Stimulated activated CD4-positive, alpha-beta T cell treated with anti-CD3 and anti-CD28 coated beads, TNF-alpha, amount 100 ng/mL, for 24 hours (primary cell): ENCODE measurements at places on chromosomes 7 and 10.
A peak's percentile ranks its signal among the peaks of the same experiment; 100 is the strongest.

- DNase-seq: no peak
These were observed 45.4 kb downstream of the GPR37 start for GRCh38 chr7:124720195-124720594.

DNA sequence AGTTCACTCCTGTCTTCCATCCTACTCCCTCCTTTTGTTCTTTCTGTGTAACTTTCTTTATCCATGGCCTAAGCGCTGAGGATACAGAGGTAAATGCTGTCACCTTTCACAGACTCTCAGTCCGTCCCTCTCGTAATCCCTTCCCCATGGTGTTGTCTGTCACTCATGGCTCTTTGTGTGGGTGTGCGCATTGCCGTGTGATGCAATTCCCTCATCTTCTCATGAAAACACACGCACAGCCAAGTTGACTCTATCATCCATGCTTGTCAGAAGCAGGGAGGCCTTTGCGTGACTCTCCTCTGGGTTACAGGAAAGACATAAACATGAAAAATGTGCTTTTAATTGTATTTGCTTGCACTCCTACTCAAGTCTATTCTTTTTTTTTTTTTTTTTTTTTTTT is 125.6 kb upstream of the C7orf33 start:
- no peak for DNase-seq

GRCh38 chr7:151736403-151736909 is 140.5 kb downstream of the PRKAG2 start:
- DNase-seq: no peak

- DNase-seq: no peak
These were observed 22.3 kb downstream of the MAP3K8 start for GRCh38 chr10:30456266-30456665.

- no peak for DNase-seq
These were observed 207.3 kb upstream of the SH2B2 start for GRCh38 chr7:102079140-102080018.

- no peak for DNase-seq
These were observed 24.0 kb downstream of the HABP2 start for GRCh38 chr10:113576852-113577251.

DNA sequence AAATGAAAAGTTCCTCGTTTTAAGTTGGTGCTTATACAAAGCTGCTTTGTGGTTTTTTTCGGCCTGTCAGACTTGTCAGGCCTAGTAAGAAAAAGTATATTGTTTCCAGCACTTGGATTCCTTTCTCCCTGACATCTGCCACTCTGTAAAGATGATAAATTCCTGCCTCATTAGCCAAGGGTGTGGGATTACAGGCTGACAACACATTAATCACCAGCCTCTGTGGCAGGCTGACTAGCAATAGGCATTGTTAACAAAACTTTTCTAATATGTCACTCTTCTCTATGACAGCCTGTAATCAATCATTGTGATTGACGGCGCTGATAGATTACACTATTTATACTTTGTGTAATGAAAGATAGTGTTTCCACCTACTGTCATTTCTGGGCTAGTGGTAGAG is 682.5 kb downstream of the LRMDA start:
- no peak for DNase-seq

- DNase-seq: no peak
These were observed 15.7 kb downstream of the SDHAF3 start for GRCh38 chr7:97133159-97133558.

GRCh38 chr7:148563583-148564274 is 26.8 kb upstream of the C7orf33 start:
- DNase-seq: no peak

DNA sequence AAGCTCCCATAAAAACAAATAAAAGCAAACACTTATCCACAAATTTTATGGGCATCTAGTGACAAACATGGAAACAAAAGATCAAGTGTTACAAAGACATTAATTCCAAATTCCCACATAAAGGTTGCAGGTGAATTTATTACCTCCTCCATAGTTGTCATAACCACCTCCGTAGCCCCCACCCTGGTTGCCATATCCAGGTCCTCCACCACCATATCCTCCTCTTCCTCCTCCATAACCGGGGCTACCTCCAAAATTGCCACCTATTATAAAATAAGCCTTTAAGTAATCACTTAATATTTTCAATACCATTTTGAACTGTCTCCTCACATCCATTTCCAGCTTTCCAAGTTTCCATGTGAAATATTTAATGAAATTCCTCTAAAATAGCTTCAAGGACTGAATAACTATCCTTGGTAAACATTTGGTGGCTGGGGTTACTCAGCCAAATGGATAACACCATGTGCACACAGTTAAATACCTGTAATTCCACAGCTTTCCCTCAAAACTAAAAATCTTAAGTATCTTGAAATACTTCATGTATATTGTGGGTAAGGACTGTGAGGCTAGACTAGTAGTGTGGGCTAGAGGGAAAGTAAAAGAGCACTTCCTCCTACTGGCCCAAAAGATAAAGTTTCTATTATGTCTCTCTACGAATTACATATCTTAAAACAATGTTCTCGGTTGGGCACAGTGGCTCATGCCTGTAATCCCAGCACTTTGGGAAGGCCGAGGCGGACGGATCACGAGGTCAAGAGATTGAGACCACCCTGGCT is 6.9 kb downstream of the HNRNPA2B1 start:
- no peak for DNase-seq

DNA sequence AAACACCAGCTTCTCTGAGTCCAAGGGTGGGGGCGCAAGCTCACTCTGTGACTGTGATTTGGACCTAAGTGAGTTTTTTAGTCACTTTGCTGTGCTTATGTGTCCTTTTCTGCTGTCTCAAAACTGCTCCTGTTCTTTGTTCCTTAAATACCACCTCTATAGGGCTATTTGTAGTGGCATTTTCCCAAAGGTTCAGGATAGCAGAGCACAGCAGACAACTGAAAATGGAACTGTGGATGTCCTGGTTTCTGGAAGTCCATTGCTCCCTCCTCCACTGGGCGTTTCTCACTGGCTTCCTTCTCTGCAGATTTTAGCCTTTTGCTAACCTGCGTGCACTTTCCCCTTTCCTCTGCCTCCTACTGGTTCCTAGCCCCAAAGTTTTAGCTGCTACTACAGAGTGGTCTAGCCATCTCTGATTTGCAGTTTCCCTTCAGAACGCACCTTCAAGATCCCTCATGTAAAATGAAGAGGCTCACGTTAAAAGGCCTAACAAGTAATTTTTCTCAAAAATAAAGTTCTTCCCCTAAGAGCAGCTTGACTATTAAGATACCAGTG is 25.6 kb downstream of the BLVRA start:
- no peak for DNase-seq

- no peak for DNase-seq
These were observed 45.8 kb upstream of the TNS3 start for GRCh38 chr7:47627580-47628283.

GRCh38 chr7:116210345-116211005 is at the start of gene TES:
Gene TES (plus strand): TSS chr7:116210539. CDS start chr7:116210708, 169 bp downstream.
- DNase-seq: peak; percentile 33

DNA sequence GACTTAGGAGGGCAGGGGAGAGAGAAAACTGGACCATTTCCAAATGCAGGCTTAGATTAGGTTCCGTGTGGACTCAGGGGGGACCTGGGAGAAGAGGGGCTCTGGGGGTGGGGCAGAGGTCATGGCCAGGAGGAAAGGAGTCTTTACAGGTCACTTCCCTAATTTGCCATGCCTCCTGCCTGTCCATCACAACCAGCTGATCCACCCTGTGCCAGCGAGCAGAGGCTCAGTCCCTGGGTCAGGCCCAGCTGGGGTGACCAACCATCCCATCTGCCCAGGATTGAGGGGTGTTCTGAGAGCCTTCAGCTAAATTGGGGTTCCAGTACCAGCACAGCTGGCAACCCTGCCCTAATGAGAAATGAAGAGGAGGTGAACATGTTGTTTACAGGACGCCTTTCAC is 84.6 kb upstream of the CACUL1 start:
- DNase-seq: no peak

DNA sequence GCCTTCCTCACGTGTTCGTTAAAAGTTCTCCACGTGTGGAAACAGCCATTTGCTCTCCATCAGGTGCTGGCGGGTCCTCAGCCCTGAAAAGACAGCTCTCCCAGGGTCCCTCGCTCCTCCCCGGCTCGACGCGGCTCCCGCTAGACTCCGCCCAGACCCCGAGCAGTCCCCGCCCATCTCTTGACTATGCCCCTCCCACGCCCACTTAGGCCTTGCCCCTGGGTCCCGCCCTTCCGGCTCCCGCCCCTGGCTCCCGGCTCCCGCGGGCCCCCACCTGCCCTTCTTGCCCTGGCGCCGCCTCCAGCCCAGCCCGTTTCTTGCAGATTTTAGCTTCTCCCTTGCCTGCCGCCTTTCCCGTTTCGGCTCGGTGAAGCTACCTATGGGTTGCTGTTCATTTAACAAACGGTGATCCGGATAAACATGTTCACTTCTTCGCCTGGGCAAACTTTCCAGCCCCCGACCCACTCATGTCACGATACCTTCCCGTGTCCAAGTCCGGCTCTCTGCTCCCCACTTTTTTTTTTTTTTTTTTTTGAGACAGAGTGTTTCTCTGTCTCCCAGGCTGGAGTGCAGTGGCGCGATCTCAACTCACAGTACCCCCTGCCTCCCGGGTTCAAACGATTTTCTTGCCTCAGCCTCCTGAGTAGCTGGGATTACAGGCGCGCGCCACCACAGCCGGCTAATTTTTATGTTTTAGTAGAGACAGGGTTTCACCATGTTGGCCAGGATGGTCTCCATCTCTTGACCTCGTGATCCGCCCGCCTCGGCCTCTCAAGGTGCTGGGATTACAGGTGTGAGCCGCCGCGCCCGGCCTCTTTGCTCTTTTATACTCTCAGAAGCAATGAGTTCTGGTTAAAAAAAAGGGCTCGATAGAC is 830 bp upstream of the ZNF438 start:
- peak; percentile 93 for DNase-seq

GRCh38 chr10:130557181-130557845 is 421.1 kb downstream of the GLRX3 start:
- no peak for DNase-seq

DNA sequence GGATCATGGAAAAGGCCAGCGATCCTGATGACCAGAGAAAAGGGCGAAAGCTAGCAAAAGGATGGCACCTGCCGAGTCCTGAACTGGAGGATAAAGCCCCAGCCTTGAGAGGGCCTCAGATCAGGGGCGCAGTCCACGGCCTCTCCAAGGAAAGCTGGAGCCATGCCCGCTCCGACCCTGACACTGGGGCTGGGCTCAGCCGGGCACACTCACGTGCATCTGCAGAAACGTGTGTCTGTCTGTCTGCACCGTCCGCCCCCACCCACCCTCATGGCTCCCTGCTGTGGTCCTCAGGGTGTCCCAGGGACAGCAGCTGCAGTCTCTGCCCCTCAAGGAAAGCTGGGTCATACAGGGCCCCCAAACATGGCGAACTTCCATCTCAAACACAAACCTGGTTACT is 200.5 kb downstream of the TCERG1L start:
- DNase-seq: no peak

DNA sequence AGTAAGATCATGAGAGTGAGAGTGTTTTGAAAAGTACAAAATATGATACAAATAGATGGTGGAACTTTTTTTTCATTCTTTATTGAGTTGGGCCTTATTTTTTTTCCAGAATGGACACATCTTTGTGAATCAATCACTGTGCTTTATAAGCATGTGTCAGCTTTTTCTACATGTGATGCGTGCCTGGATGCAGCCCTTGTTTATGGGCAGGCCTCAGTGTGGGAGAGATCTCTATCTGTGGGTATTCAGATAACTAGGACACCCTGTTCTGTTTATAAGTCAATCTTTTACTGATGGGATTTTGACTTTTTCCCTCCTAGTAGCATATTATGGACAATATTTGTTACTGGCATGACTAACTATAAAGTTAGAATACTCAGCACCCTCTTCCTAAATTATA is 42.9 kb upstream of the IKZF1 start:
- no peak for DNase-seq

DNA sequence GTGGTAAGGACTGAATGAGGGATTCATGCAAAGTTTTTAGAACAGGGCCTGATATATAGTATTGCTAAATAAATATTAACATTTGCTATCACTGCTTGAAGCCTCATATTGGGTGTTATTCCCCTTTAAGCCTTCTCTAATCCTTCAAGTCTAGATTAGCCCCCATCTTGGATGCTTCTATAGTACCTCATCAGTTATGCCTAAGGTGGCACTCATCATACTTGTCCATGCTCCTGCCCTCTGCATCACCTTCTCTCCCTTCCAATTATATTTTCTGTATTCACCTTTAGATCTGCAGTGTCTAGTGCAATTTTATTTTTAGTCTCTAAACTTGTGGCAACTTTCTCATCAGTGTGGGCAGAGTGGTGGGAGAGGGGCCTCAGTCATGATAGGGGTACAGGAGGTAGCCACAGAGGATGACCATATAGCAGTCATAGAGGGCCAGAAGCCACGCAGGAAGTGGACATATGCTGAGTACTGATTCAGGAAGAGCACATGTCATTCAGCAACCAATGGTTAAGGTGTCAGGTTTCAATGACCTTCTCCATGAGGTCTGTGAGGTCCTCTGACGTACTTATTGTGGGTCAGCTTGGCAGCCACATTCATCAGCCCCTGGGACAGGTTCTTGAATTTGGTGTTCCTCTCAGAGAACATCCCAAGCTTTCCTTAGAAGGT is 2.5 kb downstream of the ENTPD1 start:
- no peak for DNase-seq

- no peak for DNase-seq
These were observed 69.1 kb downstream of the RTKN2 start for GRCh38 chr10:62199584-62199983.

DNA sequence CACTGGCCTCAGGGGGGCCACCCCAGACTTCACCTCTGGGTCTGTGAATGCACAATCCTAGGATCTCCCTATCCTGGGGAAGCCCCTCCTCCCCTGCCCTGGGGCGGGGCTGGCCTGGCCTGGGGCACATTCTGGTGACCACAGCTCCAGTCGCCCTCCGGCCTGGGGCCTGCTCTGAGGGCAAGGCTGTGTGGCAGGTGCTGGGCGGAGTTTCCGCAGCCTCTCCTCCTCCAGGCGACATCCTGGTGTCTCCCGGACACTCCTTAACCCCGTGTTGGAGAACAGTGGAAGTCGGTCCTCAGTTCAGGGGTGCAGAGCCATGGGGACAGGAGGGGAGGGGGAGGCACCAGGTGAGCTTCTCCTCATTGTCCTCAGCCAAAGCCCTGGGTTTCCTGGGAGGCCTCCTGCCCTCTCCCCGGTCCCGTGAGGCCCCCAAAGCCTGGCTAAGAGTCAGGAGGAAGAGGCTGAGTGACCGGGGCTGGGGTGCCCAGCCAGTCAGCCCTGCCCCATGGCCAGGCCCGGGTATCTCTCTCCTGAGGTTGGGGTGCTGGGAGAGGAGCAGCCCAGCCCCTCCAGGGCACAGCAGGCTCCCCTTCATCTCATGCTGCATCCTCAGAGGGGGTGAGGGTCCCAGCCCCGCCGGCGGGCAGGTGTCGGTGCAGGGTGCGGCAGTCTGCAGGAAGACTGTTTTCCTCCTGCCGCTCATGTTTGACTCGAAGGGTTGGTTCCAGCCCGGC is 22.6 kb downstream of the UNCX start:
- DNase-seq: no peak

- DNase-seq: no peak
These were observed 38.6 kb upstream of the ACSL5 start for GRCh38 chr10:112335111-112335867.
